Ureter (tissue), 1 donor: ENCODE measurements at places on chromosomes 2 and 18.

GRCh38 chr2:99821039-99821438, 321.4 kb downstream of the AFF3 start:
- no peak for DNase-seq

DNA sequence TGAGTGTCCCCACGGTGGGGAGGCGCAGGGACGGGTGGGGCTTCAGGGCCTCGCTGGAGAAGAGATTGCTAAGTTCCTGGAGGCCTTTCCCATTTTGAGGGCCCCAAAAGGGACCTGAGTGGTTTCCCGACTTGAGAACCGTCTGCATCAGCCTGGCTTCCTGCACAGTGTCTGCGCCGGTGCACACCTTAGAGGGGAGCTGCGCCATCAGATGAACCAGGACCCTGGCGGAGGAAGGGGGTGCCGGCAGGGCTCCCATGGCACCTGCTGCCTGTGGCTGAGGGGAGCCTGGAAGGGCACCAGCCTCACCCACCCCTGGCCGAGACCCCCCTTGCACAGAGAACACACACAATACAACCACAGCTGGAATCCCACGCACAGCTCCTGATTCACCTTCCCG, 465.1 kb upstream of the MYT1L start:
- DNase-seq, result no peak

DNA sequence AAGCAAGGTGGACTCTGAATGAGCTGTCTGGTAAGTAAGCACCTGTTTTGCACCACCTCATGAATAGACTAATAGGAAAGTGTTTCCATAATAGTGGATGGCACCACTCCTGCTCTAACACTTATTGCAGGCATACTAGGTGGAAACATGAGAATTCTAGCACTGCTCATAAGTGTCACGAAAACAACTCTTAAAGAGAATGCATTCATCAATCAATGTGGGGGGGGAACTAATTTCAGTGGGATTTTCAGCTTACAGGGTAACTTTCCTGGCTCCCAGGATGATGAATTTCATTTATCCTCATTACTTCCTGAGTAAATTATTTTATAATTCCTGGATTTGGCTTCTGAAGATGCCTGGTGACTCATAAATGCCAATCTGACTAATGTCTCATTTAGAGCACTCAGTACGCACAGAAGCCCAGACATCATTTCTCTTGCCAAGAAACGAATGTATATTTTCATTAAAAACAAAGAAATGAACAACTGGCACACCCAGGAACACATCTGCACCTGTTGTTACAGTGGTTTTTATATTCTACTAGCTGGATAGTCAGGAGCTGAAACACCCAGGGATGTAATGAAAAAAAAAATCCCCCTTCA, 129.6 kb downstream of the PID1 start:
- DNase-seq, result no peak

- DNase-seq, result no peak
Observed at GRCh38 chr2:204628926-204629712, 83.8 kb downstream of the PARD3B start.

DNA sequence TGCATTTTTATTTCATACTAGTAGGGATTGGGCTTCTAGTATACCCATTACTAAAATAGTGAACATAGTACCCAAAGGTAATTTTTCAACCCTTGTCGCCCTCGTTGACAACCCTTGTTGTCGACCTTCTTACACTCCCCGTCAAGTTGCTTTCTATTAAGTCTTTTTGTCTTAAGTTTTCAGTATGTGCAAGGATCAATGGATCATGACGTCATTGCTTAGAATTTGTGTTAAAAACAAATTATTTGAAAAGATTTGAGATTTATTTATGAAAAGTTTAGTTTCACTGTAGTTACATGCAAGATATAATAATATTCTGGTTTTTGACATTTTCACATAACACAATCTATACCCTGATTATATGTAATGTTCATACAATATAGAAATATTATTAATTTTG, 110.4 kb downstream of the CBLN2 start:
- DNase-seq, result no peak

DNA sequence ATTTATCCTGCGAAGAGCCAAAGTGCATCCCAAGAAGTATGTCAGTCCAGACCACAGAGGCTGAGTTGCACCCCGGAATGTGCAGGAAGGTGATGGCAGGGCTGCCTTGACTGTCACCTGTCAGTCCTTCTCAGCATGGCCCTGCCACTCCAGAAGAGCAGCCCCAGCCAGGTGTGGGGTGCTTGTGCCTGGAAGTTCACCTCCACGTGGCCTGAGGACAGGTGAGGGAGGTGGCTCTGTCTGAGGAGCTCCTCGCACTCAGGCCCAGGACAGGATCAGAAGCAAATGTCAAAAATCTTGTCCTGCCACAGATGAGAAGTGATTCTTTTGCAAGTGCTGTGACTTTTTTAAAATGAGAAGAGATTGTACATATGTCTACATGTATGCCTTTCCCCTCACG, 31.4 kb upstream of the B3GNT7 start:
- no peak for DNase-seq

- no peak for DNase-seq
Observed at GRCh38 chr2:24082787-24083566, 1.7 kb downstream of the TP53I3 start.

DNA sequence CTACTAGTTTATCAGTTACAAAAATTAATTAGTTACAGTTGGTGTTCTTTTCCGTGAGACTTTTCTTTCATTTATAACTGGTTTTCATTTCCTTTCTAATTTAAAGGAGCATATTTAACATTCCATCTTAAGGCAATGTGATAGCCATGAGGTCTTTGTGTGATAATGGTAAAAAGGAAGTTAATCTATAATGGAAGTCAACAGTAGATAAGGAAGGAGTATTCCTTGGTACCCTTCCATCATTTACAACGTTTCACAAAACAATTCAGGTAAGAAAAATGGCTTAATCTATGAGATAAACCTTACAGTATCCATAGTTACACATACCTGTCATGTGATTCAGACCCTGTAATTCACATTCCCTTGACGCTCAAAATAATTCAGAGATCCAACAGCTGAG, 525.4 kb upstream of the VWC2L start:
- DNase-seq, result no peak

- DNase-seq, result no peak
Observed at GRCh38 chr2:20674974-20675679, 8.2 kb downstream of the GDF7 start.

- DNase-seq, result no peak
Observed at GRCh38 chr18:34913837-34914661, 127.2 kb upstream of the MAPRE2 start.

DNA sequence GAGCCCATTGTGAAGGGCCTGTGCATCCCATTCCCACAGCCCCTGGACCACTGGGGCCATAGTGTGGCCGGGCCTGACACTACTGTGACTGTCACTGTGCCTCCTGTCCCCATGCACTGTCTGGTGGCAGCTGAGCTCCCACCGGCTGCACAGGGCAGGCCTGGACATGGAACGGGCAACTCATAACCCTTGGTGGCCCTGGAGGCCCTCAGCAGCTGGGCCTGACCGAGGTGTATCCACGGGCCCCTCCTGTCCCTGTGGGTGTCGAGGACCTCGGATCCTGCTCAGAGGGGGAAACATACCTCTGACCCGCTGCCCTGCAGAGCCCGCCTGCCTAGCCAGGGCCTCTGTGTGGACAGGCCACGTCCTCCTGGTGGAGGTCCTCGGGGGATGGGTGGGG, 7.8 kb upstream of the GAL3ST2 start:
- DNase-seq, result no peak

- no peak for DNase-seq
Observed at GRCh38 chr2:102986826-102987490, 225.1 kb downstream of the TMEM182 start.

DNA sequence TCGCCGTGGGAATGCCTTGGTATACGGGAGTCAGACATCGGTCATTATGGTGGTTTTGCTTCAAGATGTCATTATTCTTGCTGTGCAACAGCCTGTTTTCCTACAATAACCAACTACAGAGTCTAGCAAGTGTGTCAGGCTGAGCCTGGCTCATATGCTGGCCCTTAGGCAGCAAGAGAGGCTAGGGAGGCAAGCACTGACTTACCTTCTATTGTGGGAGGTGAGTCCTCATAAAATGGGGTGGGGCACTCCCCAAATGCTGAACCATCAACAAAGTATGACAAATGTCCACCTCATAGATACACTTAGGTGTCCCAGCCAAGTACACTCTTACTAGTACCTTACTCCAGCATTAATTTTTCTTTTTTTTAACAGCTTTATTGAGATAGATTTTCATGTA, 77.0 kb upstream of the ATL2 start:
- no peak for DNase-seq

GRCh38 chr2:227154986-227155774, 8.8 kb downstream of the COL4A4 start:
- DNase-seq, result no peak

- no peak for DNase-seq
Observed at GRCh38 chr2:150207979-150208378, 279.5 kb downstream of the RND3 start.

GRCh38 chr2:99697811-99698568, 208.2 kb upstream of the REV1 start:
- DNase-seq, result no peak

DNA sequence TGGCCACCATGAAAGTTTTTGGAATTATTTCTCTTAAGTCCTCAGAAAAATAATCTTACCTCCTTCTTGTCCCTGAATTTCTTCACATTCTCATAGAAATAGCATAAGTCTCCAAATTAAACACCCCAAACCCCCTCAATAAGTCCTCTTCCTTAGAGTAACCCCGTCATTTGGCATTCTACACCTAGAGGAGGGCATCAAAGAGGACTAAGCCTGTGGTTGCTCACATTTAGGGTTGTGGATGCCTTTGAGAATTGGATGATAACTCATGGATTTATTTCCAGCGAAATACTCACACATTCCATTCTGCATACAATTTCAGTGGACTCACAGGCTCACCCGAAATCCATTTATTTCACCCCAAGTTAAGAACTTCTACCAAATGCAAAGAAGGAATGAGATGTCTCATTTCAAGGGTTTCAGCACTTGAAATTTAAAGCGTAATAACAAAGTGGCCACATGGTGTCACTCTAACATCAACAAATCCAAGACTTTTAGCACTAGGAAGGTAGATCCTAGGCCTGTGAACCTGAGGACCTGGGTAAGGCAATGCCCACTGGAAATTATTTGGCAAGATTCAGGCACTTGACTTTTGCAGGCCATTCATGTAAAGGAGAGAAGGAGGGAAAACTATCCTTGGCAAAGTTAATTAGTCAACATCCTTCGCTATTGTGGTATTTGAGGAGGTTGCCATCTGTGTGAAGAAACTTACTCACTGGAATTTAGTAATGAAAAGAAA, 24.6 kb downstream of the DYTN start:
- no peak for DNase-seq

DNA sequence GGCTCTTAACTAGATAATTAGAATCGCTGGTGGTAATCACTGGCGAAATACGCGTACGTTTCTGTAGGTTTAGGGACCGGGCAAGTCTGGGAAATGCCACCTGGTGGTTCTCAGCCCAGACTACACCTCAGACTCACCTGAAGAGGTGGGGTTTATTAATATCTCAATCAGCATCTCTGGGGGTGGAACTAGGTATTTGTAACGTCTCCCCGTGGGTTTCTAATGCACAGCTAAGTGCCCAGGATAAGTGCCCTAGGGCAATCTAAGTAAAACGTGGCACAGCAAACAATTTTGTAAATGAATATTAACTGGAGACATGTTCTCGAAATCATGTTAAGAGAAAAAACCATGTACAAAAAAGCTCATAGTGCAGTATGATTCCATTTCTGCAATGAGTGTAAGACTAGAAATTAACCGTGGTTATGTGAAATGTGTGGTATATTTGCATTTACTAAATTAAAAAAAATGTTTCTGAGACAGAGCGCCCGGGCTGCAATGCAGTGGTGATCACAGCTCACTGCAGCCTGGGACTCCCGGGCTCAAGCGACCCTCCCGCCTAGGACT, 760 bp upstream of the CNOT11 start:
- peak; percentile 53 for DNase-seq

DNA sequence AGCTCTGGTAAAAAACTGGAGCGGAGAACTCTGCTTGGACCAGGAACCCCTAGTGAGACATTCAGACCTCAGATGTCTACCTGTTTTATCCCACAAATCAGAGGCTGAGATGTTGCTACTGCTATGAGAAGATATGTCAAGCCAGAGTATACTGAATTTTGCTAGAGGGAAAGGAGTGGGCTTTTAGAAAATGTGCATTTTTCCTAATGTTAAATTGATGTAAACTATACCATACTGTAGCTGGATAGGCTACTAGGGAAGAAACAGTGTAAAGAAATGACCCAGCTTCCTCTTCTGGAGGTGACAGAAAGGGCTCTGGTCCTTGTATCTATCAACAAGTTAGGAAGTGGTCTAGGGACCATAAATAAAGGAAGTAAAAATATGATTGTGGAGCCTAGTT, 65.0 kb downstream of the SLC39A10 start:
- DNase-seq, result no peak

GRCh38 chr2:176117823-176118371, 1.3 kb downstream of the HOXD10 start:
- DNase-seq, result no peak

DNA sequence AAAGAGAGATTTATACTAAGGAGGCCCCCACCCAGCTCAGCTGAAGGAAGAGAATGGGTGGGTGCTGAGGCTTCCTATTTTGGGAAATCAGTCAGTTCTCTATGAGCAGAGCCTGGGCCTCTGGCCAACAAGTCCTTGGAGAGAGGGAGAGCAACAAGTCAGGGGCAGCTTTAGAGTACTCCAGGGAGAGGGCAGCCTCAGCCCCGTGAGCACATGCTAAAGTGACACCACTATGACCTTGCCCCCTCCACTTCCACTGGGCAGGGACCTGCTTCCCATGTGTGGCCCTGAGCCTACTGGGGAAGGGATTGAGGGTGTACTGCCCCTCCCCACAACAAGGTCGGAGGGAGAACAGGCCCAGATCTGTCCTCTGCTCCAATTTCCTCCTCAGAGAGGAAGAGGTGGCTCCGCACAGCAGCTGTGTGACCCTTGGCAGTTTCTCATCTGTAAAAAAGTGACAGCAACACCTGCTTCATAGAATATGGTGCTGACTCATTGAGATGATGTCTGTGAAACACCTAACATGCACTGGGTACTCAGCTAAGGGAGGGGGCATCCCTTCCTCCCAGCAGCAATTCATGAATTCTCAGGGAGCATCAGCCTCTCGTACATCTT, 72.9 kb downstream of the CLHC1 start:
- no peak for DNase-seq

- DNase-seq, result no peak
Observed at GRCh38 chr2:1489486-1489885, 76.2 kb downstream of the TPO start.

- no peak for DNase-seq
Observed at GRCh38 chr18:70333757-70334156, 44.9 kb downstream of the SOCS6 start.

GRCh38 chr18:44893966-44894365, 213.3 kb downstream of the SETBP1 start:
- no peak for DNase-seq

- no peak for DNase-seq
Observed at GRCh38 chr18:25976554-25976953, 113.9 kb downstream of the SS18 start.

GRCh38 chr2:19102696-19103423, 255.6 kb downstream of the OSR1 start:
- DNase-seq, result no peak
